Neural crest cell (in vitro differentiated cells): ENCODE measurements at places on chromosomes 4 and X. TPM values are rescaled to one million over a fixed set of nuclear protein-coding genes. Genes with fewer than 3 reads are reported as not detected.

The TGIF2LX gene
- total RNA-seq, result not detected in 2 replicates

The TCEAL6 gene
- total RNA-seq, result not detected in 2 replicates

The EGFL6 gene
- 0.11 TPM in 1 of 2 replicates, not detected in the other for total RNA-seq

The RNF128 gene
- not detected in 2 replicates for total RNA-seq

The SLAIN2 gene
- total RNA-seq, result 47.6 and 49.4 TPM in 2 replicates

The RENBP gene
- 11.4 and 11.8 TPM in 2 replicates for total RNA-seq

The ELK1 gene
- 24.6 and 27.4 TPM in 2 replicates for total RNA-seq

The GAGE2A gene
- total RNA-seq, result not detected in 2 replicates

The PDK3 gene
- total RNA-seq, result 21.1 and 22.0 TPM in 2 replicates

The NXF2 gene
- total RNA-seq, result not detected in 2 replicates

The AKAP4 gene
- total RNA-seq, result not detected in 2 replicates

The PF4V1 gene
- total RNA-seq, result not detected in 2 replicates

The THAP9 gene
- total RNA-seq, result 11.6 and 11.7 TPM in 2 replicates

The SYNPO2 gene
- 0.07 and 0.18 TPM in 2 replicates for total RNA-seq

The SLC34A2 gene
- not detected in 2 replicates for total RNA-seq

The HERC6 gene
- total RNA-seq, result 0.59 and 0.93 TPM in 2 replicates

The DMP1 gene
- total RNA-seq, result not detected in 2 replicates

The AFF2 gene
- 15.4 and 17.2 TPM in 2 replicates for total RNA-seq

The C4orf36 gene
- total RNA-seq, result 1.9 and 3.2 TPM in 2 replicates

The SLITRK2 gene
- total RNA-seq, result 8.3 and 8.8 TPM in 2 replicates

The FAM53A gene
- 3.6 and 4.3 TPM in 2 replicates for total RNA-seq

The MAGEA1 gene
- total RNA-seq, result not detected in 2 replicates

The HSD17B13 gene
- total RNA-seq, result not detected in 2 replicates

The USP17L30 gene
- not detected in 2 replicates for total RNA-seq

The TBX22 gene
- total RNA-seq, result 0.26 TPM in 1 of 2 replicates, not detected in the other

The CTSO gene
- total RNA-seq, result 1.3 and 1.7 TPM in 2 replicates

The CRMP1 gene
- 245 and 251 TPM in 2 replicates for total RNA-seq

The RPGR gene
- 9.1 and 9.2 TPM in 2 replicates for total RNA-seq

The DCK gene
- 19.8 and 21.0 TPM in 2 replicates for total RNA-seq

The DRP2 gene
- total RNA-seq, result 2.4 and 2.9 TPM in 2 replicates

The LDB2 gene
- 9.6 and 12.7 TPM in 2 replicates for total RNA-seq

The PPP1R2C gene
- not detected in 2 replicates for total RNA-seq

The PNCK gene
- 9.4 and 10.2 TPM in 2 replicates for total RNA-seq

The HTR2C gene
- 0.07 and 0.09 TPM in 2 replicates for total RNA-seq

The MAGEB2 gene
- total RNA-seq, result not detected in 2 replicates

The RAB33B gene
- total RNA-seq, result 6.5 and 7.0 TPM in 2 replicates

The PARM1 gene
- 0.73 and 0.96 TPM in 2 replicates for total RNA-seq

The ETDB gene
- total RNA-seq, result not detected in 2 replicates

The SATL1 gene
- 0.18 and 0.21 TPM in 2 replicates for total RNA-seq

The ADH1C gene
- not detected in 2 replicates for total RNA-seq

The TMEM271 gene
- 0.26 and 0.32 TPM in 2 replicates for total RNA-seq

The GCNA gene
- total RNA-seq, result 2.0 and 2.3 TPM in 2 replicates

The COL25A1 gene
- 39.3 and 39.6 TPM in 2 replicates for total RNA-seq

The LGI2 gene
- total RNA-seq, result 4.3 and 4.6 TPM in 2 replicates

The MAGEA9B gene
- total RNA-seq, result not detected in 2 replicates
